MM.1S (cell line): ENCODE measurements at places on chromosomes 1 and 21.

DNA sequence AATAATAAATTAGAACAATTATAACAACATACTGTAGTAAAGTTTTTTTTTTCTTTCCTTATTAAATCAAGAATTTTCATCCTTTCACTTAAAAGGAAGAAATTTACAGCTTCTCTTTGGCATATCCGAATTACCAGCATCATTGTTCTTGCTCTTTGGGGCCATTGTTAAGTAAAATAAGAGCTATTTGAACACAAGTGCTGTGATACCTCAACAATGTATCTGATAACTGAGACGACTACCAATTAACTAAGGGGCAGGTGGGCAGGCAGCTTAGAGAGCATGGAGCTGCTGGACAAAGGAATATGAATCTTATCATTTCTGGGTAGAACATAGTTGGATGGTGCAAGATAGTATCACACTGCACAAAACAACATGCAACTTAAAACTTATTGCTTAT lies 719.9 kb upstream of the TMPRSS15 start:
- DNase-seq, result no peak

GRCh38 chr1:236834876-236835275 lies 39.8 kb downstream of the MTR start:
- DNase-seq, result no peak

DNA sequence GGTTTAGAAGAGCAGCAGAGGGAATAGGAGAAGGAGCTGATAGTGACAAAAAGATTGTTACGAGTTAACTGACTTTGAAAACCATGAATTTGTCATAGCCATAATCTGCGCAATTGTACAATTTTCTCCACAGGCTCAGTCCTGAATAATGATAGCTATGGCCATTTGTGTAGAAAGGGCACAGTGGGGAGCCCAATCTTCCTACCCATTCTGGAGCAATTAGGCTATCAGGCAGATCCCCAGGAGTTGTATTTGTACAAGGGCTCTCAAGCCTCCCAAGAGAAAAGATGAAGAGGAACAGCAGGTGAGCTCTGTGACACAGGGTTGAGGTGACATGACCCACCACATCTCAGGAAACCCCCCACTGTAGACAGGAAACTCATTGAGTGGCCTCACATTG lies 42.1 kb upstream of the SAMD13 start:
- DNase-seq, result no peak

GRCh38 chr1:7022058-7022457 lies 236.8 kb downstream of the CAMTA1 start:
- DNase-seq, result no peak

GRCh38 chr1:179166663-179167417 lies 62.6 kb downstream of the ABL2 start:
- no peak for DNase-seq

GRCh38 chr1:155847823-155848529 lies 9.0 kb downstream of the GON4L start:
- DNase-seq, result no peak

GRCh38 chr1:171743081-171743870 lies 1.4 kb upstream of the VAMP4 start:
- DNase-seq, result peak; percentile 16

DNA sequence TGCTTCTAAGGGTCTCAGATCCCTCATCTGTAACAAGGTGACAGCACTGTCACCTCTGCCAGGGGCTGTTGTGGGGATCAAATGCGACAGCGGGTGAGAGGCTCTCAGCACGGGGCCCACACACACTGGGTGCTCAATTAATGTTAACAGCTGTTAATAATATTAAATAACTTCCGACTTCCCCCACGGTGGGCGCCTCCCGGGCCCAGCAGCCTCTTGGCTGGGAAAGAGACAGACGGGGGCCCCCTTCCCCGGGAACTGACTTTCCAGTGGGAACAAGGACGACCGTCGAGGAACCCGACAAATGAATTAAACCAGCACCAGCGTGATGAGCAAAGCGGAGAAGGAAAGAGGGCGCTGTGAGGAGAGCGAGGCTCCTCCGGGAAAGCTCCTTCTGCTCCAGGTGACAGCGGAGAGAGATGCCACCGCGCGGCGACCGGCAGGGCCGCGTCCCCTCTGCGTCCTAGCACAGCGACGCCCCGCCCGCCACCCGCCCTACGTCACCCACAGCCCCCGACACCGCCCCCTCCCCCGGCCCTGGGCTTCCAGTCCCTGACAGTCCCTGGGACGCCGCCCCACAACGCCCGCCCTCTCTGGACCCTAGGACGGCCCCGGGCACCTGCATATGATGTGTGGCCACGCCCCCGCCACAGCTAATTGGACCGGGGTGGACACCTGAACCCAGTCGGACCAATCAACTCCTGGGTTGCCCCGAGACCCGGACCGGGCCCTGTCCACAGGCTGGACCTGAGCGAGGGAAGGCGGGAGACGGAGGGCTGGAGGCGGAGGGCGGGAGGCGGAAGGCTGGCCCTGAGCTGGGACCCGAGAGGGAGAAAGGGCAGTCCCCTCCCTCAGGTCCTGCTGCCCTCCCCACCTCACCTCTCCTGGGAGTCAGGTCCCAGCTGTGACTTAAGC lies 38.2 kb downstream of the MATN1 start:
- no peak for DNase-seq

DNA sequence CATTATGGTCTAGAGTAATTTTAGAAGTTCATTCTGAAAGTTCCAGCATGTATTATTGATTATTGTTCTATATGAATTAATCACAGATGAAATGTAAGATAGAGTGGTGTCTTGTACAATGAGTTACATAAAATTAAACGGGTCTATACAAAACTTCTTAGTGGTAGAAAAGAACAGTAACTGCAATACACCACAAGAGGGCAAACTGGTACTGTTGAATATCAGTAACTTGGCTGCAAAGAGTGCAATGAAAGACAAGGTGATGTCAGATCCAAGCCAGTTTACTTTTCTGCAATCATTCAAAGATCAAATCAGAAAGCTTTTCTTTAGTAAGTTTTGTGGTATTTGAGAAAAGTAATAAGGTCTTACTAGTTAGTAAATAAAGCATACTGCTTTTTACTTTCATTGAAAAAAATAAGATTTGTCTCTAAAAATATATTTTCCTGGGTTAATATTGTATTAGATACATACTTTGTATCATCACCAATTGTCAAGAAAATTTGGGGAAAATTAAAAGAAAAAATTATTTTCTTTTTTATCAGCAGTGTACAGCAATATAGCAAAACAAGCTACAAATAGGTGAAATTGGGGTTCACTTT lies 66.4 kb upstream of the BTG3 start:
- peak; percentile 72 for DNase-seq

- DNase-seq, result peak; percentile 12
Observed at GRCh38 chr1:159646687-159647086, 59.1 kb downstream of the APCS start.

- DNase-seq, result no peak
Observed at GRCh38 chr1:170200621-170201397, 55.0 kb downstream of the NTMT2 start.

DNA sequence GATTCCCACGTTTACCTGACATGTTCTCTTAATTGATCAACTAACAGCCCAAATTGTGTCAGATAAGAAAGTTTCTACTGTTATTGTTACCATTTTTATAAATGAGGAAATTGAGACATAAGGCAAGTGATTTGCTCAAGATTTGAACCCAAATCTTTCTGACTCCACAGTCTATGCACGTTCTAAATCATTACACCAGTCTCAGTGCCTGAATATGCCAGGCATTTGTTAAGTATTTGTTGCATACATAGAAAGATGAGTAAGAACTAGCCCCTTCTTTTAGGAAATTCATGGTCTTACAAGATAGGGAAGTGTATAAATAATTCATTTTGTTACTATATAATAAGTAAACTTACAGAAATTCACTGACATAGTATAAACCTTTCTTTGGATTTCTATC lies 7.1 kb upstream of the CD101 start:
- no peak for DNase-seq

DNA sequence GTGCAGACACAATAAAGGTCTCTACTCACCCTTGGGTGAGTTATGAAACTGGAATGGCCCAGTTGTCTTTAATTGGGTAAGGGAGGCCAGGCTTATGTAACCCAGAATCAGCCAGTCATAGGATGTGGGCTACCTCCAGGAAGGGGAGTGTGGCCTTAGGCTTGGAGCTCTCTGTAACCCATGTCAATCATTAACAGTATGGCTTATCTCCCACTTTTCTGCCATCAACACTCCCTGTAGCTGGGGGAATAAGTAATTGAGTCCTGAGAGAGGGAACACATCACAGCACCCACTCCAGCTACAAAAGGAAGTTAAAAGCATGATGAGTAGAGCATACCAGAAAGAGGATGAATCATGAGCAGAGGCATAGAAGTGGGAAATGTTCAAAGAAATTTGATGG lies 327.0 kb upstream of the DUSP10 start:
- DNase-seq, result no peak

DNA sequence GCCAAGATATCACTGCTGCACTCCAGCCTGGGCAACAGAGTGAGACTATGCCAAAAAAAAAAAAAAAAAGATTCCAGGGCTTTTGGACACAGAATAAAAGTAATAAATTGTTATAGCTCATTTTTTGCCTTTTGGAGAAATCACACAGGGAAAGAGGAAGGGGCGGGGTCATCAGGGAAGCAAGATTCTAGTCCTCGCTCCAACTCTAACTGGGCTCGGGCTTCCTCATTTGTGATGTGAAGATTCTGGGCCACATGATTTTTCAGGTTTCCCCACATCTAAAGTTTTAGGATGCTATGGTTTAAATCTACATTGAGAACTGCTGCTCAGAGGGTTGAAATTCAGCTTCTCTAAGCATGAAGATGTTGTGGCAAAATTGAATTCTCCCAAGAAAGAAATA lies 179.3 kb upstream of the PLXNA2 start:
- no peak for DNase-seq

DNA sequence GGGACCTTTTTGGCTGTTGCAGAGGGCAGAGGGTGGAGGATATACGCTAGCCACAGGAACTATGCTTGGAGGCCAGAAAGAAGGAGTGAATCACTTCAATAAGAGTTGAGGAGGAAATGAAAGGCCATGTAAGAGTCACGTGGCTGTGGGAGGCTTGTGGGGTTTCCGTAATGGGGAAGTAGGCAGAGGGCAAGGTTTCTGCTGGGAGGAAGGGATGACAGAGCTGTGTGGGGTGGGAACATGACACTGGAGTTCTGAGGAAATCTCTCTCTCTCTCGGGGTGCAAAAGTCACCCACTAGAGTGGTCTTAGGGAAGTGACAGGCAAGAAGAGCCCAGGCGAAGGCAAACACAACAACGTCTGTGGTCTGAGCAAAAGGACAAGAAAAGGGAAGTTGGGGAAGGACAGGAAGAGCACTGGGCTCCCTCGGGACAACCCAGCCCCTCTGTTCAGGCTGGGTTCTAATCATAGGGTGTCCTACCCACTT lies 3.9 kb upstream of the CD1C start:
- DNase-seq, result no peak

DNA sequence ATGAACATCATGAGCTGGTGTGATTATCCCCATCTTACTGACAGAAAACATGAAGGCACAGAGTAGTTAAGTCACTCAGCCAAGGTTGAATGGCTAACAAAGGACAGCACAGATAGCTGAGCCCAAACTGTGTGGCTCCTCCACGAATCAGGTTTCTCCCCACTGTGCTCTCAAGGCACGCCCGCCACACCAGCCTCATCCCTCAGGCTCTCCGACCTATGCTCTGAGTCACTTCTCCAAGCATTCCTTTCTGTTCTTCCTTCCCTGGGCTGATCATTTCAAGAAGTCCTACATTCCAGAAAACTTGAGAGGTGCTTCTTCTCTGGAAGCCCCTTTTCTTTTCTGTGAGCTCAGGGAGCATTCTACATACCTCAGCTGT lies 25.3 kb upstream of the SDC3 start:
- DNase-seq, result no peak

GRCh38 chr1:37394574-37395464 lies 79.6 kb upstream of the ZC3H12A start:
- DNase-seq, result no peak

DNA sequence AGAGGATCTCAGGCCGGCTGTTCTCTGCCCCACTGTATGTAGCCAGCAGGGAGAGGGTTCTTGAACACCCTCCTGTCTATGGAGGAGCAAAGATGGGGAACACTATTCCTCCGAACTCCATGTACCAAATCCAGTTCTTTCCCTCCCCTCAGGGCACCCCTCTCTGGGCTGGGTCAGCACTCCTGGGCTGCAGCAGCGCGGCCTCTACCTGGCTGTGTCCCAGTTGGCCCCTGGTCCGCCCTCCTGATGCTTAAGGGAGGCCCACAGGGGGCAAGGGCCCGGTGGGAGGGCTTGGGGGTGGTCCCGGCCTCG lies 471 bp upstream of the ADPRS start:
- no peak for DNase-seq

- DNase-seq, result no peak
Observed at GRCh38 chr21:46145159-46145839, 10.1 kb downstream of the FTCD start.

DNA sequence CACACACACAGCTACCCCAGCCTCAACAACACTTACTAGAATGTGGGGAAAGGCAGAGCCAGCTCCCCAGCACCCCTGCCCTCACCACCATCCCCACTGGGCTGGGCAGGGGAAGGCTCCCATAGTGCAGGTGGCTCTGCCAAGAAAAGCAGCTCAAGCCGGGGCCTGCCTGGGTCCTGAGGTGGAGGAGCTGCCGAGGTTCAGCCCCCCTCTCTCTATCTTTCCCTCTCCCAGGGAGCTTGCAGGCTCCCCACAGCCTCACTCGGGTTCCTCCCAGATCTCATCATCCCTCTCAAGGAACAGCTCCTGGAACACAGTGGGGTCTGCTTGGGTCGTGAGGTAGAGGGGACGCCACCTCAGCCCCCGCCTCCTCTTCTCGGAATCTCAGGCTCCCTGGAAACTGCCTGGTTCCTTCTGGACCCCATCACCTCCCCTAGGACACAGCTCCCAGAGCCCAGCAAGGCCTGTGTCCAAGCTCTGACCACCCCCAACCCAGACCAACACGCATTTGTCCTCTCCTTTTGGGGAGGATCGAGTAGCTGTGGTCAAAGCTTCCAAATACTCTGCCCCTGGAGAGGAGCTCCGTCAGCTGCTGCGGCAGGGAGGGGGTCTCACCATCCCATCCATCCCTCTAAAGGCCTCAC lies 704 bp downstream of the S100A16 start:
- DNase-seq, result no peak

DNA sequence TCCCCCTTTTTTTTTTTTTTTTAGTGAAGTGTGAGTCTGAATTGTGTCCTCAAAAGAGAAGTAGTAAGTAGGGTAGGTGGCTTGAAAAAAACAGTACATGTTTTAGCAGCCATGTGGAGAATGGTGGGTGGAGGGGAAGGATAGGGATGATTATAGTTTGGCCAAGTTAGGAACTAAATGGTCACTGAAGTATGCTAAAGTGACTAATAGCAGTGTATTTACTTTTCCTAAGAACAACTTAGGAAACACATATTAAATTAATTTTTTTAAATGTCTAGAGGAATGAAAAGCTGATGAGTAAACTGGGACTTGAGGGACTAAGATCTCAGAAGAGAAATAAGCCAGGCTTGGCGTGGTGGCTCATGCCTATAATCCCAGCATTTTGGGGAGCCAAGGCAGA lies 55.5 kb downstream of the PLA2G4A start:
- DNase-seq, result no peak

- peak; percentile 56 for DNase-seq
Observed at GRCh38 chr1:224922404-224923164, 6.9 kb upstream of the DNAH14 start.

- DNase-seq, result no peak
Observed at GRCh38 chr1:112457955-112458354, 50.8 kb upstream of the WNT2B start.
